ENCODE measurements at places on chromosomes 2 and 18.

DNA sequence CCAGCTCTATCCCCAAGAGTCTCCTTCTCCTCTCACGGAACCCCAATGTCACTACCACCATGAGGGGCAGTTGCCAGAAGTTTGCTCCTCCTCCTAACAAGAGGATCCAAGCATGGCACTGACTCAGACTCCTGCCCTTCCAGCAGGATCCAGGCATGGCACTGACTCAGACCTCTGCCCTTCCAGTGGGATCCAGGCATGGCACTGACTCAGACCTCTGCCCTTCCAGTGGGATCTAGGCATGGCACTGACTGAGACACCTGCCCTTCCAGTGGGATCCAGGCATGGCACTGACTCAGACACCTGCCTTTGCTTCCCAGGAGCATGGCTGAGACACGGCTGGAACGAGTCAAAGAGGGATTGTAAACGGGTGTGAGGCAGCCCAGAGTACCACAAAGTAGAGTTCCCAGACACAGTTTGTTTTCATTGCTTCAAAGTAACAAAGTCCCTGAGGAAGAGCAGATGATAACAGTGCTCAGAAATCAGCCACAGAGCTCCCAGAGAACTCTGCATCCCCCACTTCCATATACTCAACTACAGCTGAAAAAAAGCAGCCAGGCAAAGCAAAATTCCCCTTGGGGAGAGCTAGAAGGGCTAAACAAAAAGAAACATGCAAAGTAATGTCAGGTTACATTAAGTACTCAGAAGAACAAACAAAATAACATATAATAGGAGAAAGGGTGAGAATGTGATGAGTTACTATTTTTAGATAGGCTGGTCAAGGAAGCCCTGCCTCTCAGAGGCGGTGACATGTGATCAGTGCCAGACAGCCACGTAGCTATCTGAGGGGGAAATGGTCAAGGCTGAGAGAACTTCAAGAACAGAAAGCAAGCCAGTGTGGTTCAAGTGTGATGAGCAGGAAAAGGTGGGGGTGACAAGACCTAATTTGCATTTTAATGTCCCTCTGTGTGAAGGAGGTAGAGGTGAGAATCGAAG lies 3.0 kb downstream of the BUB1 start:
- DNase-seq: no peak

DNA sequence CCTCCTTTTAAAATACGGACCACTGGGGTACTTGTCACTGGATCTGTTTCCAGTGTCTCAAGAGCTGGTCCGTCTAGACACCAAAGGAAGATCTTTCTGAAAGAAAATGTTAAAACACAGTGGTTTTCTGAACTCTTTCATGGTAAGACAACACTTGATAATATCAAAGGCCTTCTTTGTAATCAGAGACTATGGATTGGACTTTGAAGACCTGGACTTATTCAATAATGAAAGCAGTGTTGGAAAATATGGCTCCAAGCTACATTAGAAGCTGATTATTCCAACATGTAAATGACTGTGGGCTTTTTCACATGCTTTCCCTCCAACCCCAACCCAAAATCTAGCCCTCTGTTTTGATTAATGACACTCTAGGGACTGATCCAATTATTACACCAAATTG lies 329.4 kb upstream of the LYPD1 start:
- no peak for DNase-seq

GRCh38 chr2:168183308-168183997 lies 63.9 kb downstream of the STK39 start:
- DNase-seq: no peak

DNA sequence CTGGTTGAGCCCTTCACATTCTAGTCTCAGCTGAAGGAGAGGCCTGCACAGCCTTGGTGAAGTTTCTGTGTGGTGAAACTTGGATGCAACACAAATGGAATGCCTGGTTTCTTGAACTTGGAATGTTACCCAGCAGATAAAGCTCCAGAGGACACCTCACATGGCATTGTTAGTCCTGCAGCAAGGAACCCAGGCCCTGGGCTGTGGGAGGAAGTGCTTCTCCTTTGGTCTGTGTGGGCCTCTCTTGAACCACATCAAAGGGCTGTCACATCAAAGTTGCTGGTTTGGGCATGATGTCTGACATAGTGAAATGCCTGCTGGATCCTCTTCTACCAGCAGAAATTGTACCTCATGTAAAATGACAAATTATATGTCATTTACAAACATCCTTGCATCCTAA lies 198.5 kb downstream of the FHOD3 start:
- DNase-seq: no peak

DNA sequence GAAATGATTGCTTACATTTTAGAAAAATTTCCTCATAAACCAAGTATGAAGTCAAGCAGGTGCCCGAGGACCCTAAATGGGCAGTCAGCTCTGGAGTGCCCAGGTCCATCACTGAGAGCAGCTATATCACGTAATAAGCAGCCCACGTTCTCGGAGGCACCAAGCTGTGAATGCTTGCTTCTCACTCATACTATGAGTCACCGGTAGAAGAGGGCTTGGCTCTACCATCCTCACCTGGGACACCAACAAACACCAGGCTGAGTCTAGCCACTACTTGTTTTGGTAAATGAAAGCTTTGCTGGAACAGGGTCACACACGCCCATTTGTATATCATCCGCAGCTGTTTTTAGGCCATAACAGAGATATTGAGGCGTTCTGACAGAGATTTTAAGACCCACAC lies 207.5 kb downstream of the SEPTIN10 start:
- no peak for DNase-seq

DNA sequence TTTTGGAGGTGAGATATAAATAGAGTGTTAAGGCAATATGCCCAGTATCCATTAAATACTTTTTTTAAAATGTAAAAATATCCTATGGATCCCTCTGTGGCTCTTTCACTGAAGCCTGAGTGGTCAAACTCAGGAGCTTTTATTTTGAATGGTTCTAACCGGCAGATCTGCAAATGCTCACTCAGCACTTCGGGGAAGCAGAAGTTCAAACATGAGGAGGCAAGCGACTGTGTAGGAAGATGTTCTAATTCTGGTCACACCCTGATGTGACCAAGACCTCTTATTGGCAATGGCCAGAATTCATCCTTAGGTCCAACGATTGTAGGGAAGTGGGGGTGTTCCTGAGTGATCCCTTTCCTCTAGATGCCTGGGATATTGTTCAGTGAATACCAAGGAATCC lies 168.8 kb downstream of the CDCA7 start:
- DNase-seq: no peak
